ENCODE measurements at places on chromosomes 7 and 10.
A peak's percentile ranks its signal among the peaks of the same experiment; 100 is the strongest.

DNA sequence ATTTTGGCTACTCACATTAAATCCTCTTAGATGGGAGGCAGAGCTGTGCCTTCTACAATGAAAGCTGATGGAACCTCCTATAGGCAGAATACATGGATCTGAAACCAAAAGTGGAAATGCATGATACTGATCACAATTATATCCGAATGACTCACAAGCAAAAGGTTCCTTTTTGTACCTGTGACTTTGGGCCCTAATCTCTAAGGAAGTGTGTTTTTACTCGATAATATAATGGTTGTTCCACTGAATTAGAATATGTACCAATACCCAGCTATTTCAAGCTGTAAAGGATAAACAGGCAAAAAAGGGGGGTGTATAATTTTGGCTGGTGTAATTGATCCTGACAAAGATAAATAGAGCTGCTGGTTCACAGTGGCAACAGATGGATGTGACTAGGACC, 17.6 kb upstream of the LAMB1 start:
- H3K27me3 ChIP-seq, result no peaks in the 10 kb centered on the region
- no peaks in the 10 kb centered on the region for H3K4me1 ChIP-seq
- H3K36me3 ChIP-seq, result no peaks in the 10 kb centered on the region
- no peak overlapping the region for H3K4me3 ChIP-seq
- DNase-seq, result no peak

- DNase-seq, result no peak
- H3K27ac ChIP-seq, result no peak overlapping the region
These were observed 17.7 kb downstream of the PTPRN2 start for GRCh38 chr7:158569858-158570323.

GRCh38 chr7:135976312-135977006, 700 bp downstream of the MTPN start:
- H3K27ac ChIP-seq, result peak overlapping the region; percentile 15
- H3K27me3 ChIP-seq, result no peaks in the 10 kb centered on the region
- no peaks in the 10 kb centered on the region for H3K4me1 ChIP-seq
- H3K4me3 ChIP-seq, result peak overlapping the region; percentile 89
- H3K36me3 ChIP-seq, result peaks cover 2% of the 10 kb centered on the region

GRCh38 chr10:35443858-35444257, 107.5 kb downstream of the CCNY start:
- H3K27ac ChIP-seq, result no peak overlapping the region
- H3K4me1 ChIP-seq, result peaks cover 7% of the 10 kb centered on the region
- no peak overlapping the region for H3K4me3 ChIP-seq
- peaks cover 40% of the 10 kb centered on the region for H3K36me3 ChIP-seq

DNA sequence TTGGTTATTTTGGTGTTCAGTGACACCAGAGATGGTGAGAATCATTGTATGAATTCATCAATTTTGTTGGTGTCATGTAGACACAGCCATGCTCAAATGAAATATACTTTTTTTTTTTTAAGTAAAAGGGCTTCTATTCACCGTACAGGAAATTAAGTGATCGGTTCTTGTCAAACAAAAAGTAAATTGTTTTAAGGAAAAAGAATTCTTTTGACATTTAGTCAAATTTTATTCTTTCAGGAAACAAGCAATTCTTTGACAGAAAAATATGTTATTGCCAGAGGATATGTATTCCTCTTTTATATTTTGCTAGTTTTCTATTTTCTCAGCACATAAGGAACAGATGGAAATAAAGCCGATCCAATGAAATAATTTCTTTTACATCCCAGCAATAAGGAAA, 551.9 kb downstream of the MAGI2 start:
- H3K4me1 ChIP-seq, result no peaks in the 10 kb centered on the region
- no peak overlapping the region for H3K4me3 ChIP-seq
- no peaks in the 10 kb centered on the region for H3K27me3 ChIP-seq
- no peak for DNase-seq
- no peak overlapping the region for H3K27ac ChIP-seq

DNA sequence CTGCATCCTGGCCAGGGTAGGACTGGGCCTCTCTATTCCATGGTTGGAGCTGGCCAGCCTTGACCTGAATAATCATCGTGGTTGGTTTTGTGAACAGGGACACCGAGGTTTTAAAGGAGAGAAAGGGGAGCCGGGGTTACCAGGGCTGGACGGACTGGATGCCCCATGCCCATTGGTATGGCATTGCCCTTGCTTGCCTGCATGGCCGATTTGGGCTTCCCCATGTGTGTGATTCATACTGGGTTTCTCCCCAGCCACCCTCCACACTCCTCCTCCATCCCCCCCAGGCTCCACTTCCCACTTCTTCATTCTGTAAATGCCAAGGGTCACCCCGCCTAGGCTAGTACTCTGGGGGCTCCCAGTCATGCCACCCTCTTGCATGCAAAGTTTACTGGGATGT, 98.8 kb upstream of the MACROH2A2 start:
- no peaks in the 10 kb centered on the region for H3K36me3 ChIP-seq
- H3K4me3 ChIP-seq, result no peak overlapping the region
- H3K4me1 ChIP-seq, result peaks cover 3% of the 10 kb centered on the region
- DNase-seq, result no peak

- DNase-seq, result no peak
- H3K27ac ChIP-seq, result no peak overlapping the region
- no peak overlapping the region for H3K4me3 ChIP-seq
- no peaks in the 10 kb centered on the region for H3K36me3 ChIP-seq
These were observed 55.2 kb upstream of the FRMD4A start for GRCh38 chr10:14385596-14386593.

- no peak overlapping the region for H3K27ac ChIP-seq
- no peaks in the 10 kb centered on the region for H3K27me3 ChIP-seq
- H3K4me3 ChIP-seq, result no peak overlapping the region
- H3K36me3 ChIP-seq, result no peaks in the 10 kb centered on the region
These were observed 59.3 kb downstream of the C7orf25 start for GRCh38 chr7:42852531-42852930.

GRCh38 chr10:125886914-125887512, 5.9 kb upstream of the DHX32 start:
- no peaks in the 10 kb centered on the region for H3K27me3 ChIP-seq
- peaks cover 10% of the 10 kb centered on the region for H3K36me3 ChIP-seq
- DNase-seq, result no peak

DNA sequence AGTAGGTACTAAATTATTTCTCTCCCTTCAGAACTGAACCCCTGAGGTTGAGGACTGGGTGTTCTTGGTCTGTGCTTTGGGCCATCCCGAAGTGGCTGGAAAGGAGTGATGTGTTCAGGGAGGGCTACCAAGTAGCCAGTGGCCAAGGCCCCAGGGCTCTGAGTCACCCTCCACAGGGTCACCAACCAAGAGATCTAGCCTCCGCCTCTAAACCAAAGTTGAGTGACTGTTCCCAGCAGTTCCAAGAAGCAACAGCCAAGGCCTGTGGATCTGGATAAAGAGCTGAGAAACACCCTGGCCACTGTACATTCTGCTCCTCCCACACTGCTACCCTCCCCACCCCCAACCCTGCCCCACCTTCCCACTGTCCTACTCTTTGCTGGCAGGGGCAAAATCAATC, 35.5 kb upstream of the KCNMA1 start:
- no peak for DNase-seq
- H3K27ac ChIP-seq, result no peak overlapping the region
- H3K36me3 ChIP-seq, result no peaks in the 10 kb centered on the region
- no peak overlapping the region for H3K4me3 ChIP-seq
- no peaks in the 10 kb centered on the region for H3K4me1 ChIP-seq

DNA sequence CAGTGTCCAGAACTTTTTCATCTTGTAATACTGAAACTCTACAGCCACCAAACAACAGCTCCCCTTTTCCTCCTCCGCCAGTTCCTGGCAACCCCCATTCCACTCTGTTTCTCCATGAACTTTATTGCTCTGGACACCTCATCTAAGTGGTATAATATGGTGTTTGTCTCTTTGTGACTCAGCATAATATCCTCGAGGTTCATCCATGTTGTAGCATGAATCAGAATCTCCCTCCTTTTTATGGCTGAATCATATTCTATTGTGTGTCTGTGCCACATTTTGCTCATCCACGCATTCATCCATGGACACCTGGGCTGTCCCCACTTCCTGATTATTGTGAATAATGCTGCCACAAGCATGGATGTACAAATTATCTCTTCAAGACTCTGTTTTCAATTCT, 124.4 kb upstream of the FGFR2 start:
- H3K27ac ChIP-seq, result no peak overlapping the region
- DNase-seq, result no peak
- H3K4me3 ChIP-seq, result no peak overlapping the region
- H3K4me1 ChIP-seq, result no peaks in the 10 kb centered on the region
- peaks cover 3% of the 10 kb centered on the region for H3K36me3 ChIP-seq

- no peak overlapping the region for H3K27ac ChIP-seq
- no peaks in the 10 kb centered on the region for H3K4me1 ChIP-seq
- no peak overlapping the region for H3K4me3 ChIP-seq
- H3K27me3 ChIP-seq, result no peaks in the 10 kb centered on the region
- H3K36me3 ChIP-seq, result no peaks in the 10 kb centered on the region
- DNase-seq, result no peak
These were observed 146.3 kb downstream of the TRIL start for GRCh38 chr7:28811701-28812430.

DNA sequence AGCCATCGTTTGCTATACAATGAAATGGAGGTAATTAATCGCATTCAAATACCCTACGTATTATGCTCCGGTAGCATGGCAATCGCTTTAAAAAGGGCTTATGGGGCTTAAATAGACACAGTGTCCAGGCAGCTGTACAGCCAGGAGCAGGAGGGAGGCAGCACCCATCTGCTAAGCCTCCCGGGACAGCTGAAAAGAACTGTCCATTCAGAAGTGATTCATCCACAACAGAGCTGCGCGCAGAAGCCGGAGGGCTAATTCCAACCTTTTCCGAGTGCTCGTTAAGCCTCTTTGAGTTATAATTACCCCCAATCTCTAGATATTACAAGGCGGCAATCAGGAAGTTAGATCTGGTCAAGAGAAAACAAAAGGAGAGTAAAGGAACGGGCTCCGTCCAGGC, 58.3 kb downstream of the DPYSL4 start:
- no peak for DNase-seq
- H3K36me3 ChIP-seq, result no peaks in the 10 kb centered on the region
- no peak overlapping the region for H3K27ac ChIP-seq
- H3K27me3 ChIP-seq, result no peaks in the 10 kb centered on the region
- H3K4me3 ChIP-seq, result no peak overlapping the region

DNA sequence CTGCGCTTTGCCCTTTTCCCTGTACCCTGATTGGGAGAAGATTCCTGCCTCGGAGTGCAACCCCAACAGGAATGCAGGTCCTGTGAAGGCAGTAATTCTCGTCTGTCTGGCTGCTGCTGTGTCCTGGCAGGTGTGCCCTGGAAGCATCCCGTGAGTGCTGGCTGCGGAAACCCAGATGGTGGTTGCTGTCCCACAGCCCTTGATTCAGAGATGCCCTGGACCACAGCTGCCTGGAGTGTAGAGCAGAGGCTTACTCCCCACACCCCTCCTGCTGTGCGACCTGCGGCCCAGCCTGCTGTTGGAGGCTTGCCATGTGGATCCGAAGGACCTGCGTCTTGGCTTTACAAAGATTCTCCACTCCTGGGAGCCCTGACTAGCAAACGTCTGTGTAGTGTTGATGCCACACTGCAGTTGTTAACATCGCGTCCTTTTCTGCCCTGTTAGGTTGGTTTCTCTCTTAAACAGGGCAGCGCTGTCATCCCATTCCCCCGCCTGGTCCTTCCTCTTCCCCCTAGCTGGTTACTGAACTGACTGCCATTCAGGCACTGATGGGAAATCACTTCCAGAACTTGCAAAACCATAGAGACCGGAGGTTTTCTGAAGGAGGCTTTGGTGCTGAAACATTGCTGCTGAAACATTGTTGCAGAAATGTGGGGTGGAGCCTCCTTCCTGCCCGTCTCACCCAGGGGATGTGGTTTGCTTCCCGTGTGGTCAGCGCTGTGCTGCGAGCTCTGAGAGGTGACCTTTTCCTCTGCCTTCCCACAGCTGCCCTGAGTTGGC, 53.3 kb downstream of the DNAJB6 start:
- H3K4me1 ChIP-seq, result no peaks in the 10 kb centered on the region
- peaks cover 66% of the 10 kb centered on the region for H3K36me3 ChIP-seq
- no peak for DNase-seq
- no peak overlapping the region for H3K4me3 ChIP-seq

- peak; percentile 29 for DNase-seq
- H3K27me3 ChIP-seq, result no peaks in the 10 kb centered on the region
- no peaks in the 10 kb centered on the region for H3K4me1 ChIP-seq
These were observed 7.1 kb upstream of the TAS2R39 start for GRCh38 chr7:143176128-143176527.

GRCh38 chr7:138154661-138155060, 78.4 kb downstream of the AKR1D1 start:
- no peak overlapping the region for H3K4me3 ChIP-seq
- H3K36me3 ChIP-seq, result peaks cover 5% of the 10 kb centered on the region
- no peaks in the 10 kb centered on the region for H3K27me3 ChIP-seq
- DNase-seq, result no peak

GRCh38 chr10:33749790-33750189, 415.3 kb upstream of the NRP1 start:
- H3K4me1 ChIP-seq, result no peaks in the 10 kb centered on the region
- H3K36me3 ChIP-seq, result no peaks in the 10 kb centered on the region
- H3K4me3 ChIP-seq, result no peak overlapping the region
- H3K27me3 ChIP-seq, result no peaks in the 10 kb centered on the region
- DNase-seq, result no peak
- no peak overlapping the region for H3K27ac ChIP-seq

DNA sequence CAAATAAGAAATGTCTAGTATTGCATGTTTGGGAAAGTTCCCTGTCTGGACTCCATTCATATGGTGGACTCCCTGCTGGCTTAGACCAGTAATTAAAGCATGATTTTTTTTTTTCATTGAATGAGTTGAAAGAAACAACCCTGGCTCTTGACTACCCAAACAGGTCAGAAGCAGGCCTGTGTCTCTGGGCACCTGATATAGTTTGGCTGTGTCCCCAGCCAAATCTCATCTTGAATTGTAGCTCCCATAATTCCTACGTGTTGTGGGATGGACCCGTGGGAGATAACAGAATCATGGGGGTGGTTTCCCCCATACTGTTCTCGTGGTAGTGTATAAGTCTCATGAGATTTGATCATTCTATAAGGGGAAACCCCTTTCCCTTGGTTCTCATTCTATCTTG, 206.2 kb downstream of the TMEM178B start:
- no peak overlapping the region for H3K4me3 ChIP-seq
- no peaks in the 10 kb centered on the region for H3K27me3 ChIP-seq
- no peak for DNase-seq
- no peak overlapping the region for H3K27ac ChIP-seq
- no peaks in the 10 kb centered on the region for H3K4me1 ChIP-seq

DNA sequence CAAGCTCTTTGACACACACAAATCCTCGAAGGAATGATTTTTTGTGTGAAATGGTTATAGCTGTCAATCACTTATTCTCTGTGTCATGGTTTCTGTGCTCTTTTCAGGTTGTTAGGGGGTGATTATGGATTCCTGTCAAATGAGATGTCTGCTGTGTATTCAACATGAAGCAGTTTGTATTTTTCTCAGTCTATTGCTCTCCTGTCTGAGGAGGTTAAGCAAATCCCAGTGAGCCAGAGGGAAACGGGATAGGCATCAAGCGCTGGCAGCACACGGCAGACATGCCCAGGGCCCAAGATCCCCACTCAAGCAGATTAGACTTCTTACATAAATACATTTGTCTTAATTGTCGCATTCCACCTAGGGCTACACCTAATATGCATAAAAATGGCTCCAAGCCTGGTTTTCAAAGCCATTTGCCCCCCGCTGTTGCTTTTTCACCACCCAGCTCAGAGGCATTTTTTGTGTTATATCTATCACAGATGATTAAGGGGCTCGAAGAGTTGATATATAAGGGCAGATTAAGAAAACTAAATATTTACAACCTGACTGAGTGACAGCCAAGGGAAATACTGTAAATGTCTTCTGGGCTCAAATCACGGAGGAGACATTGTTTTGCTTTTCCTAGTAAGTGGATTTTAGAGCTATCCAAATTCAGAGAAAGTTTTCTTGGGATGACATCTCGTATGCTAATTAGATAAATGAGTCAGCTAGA, 192.7 kb upstream of the LRGUK start:
- H3K4me3 ChIP-seq, result peak overlapping the region; percentile 39
- H3K27me3 ChIP-seq, result no peaks in the 10 kb centered on the region
- H3K4me1 ChIP-seq, result peaks cover 4% of the 10 kb centered on the region
- H3K36me3 ChIP-seq, result no peaks in the 10 kb centered on the region
